ENCODE measurements at places on chromosomes 4 and X.

- no peak overlapping the region for H3K4me3 ChIP-seq
- H3K4me1 ChIP-seq, result no peaks in the 10 kb centered on the region
- no peaks in the 10 kb centered on the region for H3K36me3 ChIP-seq
- no peak overlapping the region for H3K27ac ChIP-seq
- H3K27me3 ChIP-seq, result no peaks in the 10 kb centered on the region
Measured at GRCh38 chrX:14670819-14671218, 141.5 kb downstream of the GLRA2 start.

GRCh38 chr4:28842271-28842670 lies 1877.9 kb upstream of the PCDH7 start:
- H3K4me3 ChIP-seq, result no peak overlapping the region
- H3K4me1 ChIP-seq, result no peaks in the 10 kb centered on the region
- H3K36me3 ChIP-seq, result no peaks in the 10 kb centered on the region
- no peak for DNase-seq
- no peak overlapping the region for H3K27ac ChIP-seq

DNA sequence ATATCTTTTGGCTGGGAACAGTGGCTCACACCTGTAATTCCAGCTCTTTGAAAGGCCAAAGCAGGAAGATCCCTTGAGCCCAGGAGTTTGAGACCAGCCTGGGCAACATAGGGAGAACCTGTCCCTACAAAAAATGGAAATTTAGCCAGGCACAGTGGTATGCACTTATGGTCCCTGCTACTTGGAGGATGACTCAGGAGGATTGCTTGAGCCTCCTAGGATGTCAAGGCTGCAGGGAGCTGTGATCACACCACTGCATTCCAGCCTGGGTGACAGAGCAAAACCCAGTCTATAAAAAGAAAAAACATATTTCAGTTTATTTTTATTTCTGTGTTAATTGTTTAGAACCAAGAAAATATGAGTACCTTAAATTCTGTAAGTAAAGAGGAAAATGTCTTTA lies 123.7 kb downstream of the CBR4 start:
- DNase-seq, result no peak
- H3K27me3 ChIP-seq, result no peaks in the 10 kb centered on the region
- no peaks in the 10 kb centered on the region for H3K36me3 ChIP-seq
- H3K4me3 ChIP-seq, result no peak overlapping the region
- no peak overlapping the region for H3K27ac ChIP-seq
- no peaks in the 10 kb centered on the region for H3K4me1 ChIP-seq

DNA sequence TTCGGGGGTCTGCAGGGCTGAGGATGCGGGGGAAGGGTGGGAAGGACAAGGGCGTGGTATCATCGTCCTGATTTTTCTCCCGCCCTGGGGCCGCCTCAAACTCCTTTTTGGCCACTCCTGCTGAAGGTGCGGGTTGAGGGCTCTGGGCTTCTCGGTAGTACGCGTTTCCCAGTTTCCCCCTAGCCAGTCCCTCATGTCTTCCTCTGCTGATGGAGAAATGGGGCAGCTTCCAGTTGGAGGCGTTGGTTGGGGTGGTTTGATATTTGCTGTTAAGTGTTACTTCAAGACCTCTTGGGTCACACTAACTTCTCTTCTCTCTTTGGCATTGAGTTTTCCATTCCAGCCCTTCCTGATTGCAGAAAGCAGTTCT lies 482 bp downstream of the GSTCD start:
- DNase-seq, result peak; percentile 7
- no peaks in the 10 kb centered on the region for H3K36me3 ChIP-seq
- H3K27ac ChIP-seq, result no peak overlapping the region

- H3K27ac ChIP-seq, result no peak overlapping the region
- H3K27me3 ChIP-seq, result no peaks in the 10 kb centered on the region
- no peak overlapping the region for H3K4me3 ChIP-seq
- H3K4me1 ChIP-seq, result no peaks in the 10 kb centered on the region
- no peaks in the 10 kb centered on the region for H3K36me3 ChIP-seq
Measured at GRCh38 chr4:34814266-34814665, 1430.0 kb downstream of the ARAP2 start.

GRCh38 chrX:131059246-131059645 lies 1.1 kb downstream of the ARHGAP36 start:
- peaks cover 15% of the 10 kb centered on the region for H3K27me3 ChIP-seq
- peaks cover 1% of the 10 kb centered on the region for H3K4me1 ChIP-seq
- no peak overlapping the region for H3K27ac ChIP-seq
- no peak overlapping the region for H3K4me3 ChIP-seq
- no peaks in the 10 kb centered on the region for H3K36me3 ChIP-seq
- DNase-seq, result no peak

- H3K27me3 ChIP-seq, result no peaks in the 10 kb centered on the region
- no peak overlapping the region for H3K4me3 ChIP-seq
- H3K27ac ChIP-seq, result no peak overlapping the region
- DNase-seq, result no peak
Measured at GRCh38 chr4:68569466-68570121, 6.5 kb downstream of the UGT2B17 start.

DNA sequence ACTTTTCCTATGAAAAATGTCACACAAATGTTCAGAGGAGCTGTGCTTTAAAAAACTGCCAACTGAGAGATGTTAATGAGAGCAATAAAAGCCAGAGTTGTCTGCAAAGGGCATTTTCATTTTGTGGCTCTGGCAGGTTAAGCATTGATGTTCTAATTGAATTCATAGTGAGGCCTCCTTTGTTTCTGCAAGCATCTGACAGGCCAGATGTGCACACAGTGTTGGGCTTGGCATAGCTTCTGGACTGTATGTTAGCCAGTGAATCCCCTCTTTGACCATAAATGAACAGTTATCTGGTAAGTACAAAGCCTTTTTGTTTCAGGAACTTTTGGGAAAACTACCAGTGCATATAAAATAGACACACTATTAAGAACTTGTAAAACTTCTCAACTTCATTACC lies 81.9 kb downstream of the JADE3 start:
- H3K27ac ChIP-seq, result no peak overlapping the region
- peaks cover 3% of the 10 kb centered on the region for H3K4me1 ChIP-seq
- H3K4me3 ChIP-seq, result no peak overlapping the region
- no peak for DNase-seq
- H3K36me3 ChIP-seq, result no peaks in the 10 kb centered on the region
- no peaks in the 10 kb centered on the region for H3K27me3 ChIP-seq

GRCh38 chr4:106312377-106312776 lies 3.6 kb downstream of the TBCK start:
- H3K4me3 ChIP-seq, result no peak overlapping the region
- no peaks in the 10 kb centered on the region for H3K27me3 ChIP-seq
- no peak for DNase-seq
- no peaks in the 10 kb centered on the region for H3K36me3 ChIP-seq
- H3K4me1 ChIP-seq, result no peaks in the 10 kb centered on the region

- H3K27ac ChIP-seq, result no peak overlapping the region
- no peaks in the 10 kb centered on the region for H3K27me3 ChIP-seq
- H3K4me1 ChIP-seq, result no peaks in the 10 kb centered on the region
- peak; percentile 13 for DNase-seq
- no peak overlapping the region for H3K4me3 ChIP-seq
Measured at GRCh38 chrX:112147206-112147605, 64.6 kb upstream of the TRPC5 start.

Measured in iPS DF 6.9 (cell line).